Stimulated activated CD8-positive, alpha-beta memory T cell treated with anti-CD3 and anti-CD28 coated beads, Interleukin-15, amount 100 ng/mL, for 24 hours (primary cell): ENCODE measurements at places on chromosomes 5 and 9.

- DNase-seq = no peak
Observed at GRCh38 chr9:7103367-7103766, 345.6 kb downstream of the KDM4C start.

DNA sequence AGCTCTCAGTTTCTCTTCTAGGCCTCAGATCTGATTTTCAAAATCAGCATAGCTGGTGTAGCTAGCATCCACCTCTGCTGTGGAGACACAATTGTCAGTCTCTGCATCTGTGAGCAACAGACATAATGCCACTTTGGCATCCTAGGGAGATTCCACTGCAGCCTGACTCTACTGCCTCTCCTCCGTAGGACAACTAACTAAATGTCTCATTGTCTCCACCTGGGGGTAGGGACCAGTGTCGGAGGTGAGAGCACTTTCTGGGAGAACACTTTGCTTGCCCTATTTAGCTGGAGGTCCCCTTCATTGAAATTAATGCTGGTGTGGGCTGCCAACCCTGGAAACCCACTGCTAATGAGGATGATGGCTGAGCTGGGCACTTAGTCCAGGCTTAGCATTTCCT, 1.4 kb downstream of the PPP3R2 start:
- DNase-seq = no peak

- DNase-seq = no peak
Observed at GRCh38 chr5:1513326-1514026, 10.3 kb downstream of the LPCAT1 start.

DNA sequence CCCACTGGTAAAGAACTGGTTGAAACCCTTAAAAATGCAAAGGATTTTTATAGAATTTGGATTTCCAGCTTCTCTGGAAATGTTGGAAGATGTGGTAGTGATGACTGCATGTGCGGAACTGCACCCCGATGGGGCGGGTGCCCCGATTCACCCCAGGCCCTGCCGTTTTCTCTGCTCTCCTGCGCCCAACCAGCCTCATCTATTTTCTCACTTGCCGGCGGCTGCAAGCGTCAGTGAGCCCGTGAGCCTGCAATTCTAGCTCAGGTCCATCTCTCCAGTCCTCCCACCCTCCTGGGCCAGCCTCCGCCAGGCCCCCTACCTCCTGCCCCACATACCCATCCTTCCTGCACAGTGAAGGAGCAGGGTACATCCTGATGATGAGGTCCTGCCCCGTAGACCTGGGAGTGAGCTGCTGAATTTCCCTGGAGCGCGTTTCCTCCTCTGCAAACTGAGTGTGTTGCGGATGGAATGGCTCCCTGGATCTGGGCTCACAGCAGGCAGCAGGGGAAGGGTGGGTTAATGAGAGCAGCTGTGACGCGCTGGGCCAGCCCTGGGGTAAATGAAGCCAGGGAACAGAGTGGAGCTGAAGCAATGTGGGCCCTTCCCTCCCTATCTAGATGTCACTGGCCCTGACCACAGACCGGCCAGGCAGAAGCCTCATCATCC, 45.9 kb upstream of the PHYKPL start:
- no peak for DNase-seq

GRCh38 chr5:178314061-178314660, 81.6 kb upstream of the PHYKPL start:
- DNase-seq = no peak

DNA sequence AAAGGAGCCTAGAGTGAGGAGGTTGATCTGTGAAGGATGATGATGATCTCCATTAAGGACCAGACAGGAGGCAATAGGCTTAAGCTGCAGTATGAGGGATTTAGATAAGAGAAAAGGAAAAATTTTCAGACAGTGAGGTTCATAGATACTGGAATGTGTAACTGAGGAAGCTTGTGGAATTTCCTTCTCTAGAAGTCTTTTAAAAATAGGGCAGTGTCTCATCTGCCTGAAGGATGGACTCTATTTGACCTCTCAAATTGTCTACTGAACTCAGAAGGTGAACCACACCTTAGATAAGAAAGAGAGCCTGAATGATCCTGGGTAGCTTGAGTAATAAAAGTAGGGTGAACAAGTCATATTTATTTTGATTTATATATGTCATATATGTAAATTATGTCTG, 148.2 kb upstream of the CDKN2B start:
- DNase-seq = no peak

- DNase-seq = no peak
Observed at GRCh38 chr5:110321117-110321516, 405.4 kb downstream of the TMEM232 start.

DNA sequence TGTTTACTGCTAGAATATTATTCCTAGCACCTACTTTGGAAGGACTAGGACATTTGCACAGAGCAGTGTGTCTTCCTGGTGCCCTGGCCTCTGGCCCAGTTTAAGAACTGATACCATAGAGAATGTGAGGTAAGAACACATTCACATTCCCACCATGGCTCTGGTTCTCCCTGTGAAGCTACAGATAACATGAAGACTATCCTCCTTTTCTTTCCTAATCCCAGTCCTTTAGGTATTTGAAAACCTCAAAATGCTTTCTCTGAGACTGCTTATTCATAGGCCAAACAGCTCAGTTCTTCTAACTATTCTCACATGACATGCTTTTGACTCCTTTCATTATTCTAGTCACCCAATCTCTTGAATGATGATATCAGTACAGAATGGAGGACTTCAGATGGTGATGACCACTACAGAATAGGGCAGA, 11.9 kb downstream of the FAM219A start:
- DNase-seq = no peak

DNA sequence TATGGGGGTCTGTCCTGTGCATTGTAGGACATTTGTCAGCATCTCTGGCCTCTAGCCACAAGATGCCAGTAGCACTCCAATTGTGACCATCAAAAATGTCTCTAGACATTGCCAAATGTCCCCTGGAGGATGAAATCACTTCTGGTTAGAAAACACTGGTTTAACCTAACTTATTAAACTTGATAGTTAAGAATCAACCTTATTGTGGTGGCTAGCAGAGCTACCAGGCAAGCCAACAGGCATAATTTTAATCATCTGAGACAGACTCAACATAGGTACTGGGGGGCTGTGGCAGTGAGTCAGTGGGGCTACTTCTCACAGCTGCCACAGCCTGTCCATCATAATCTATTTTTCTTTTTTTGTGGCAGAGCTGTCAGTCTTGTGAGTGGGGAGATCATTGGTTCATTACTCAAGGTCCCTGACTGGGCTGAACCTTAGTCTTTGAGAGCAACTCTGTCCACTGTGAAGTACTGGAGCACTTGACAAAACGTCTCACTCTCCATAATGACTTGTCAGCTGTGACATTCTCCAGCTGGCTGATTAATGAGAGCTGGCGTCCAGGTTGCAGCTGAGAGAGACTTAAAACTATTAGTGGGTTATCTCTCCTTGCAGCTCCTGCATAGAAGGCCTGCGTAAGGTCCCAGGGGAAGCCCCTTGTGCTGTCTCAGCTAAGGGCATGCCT, 107.9 kb downstream of the DCP2 start:
- no peak for DNase-seq

- DNase-seq = no peak
Observed at GRCh38 chr5:4130819-4131218, 535.2 kb downstream of the IRX1 start.

DNA sequence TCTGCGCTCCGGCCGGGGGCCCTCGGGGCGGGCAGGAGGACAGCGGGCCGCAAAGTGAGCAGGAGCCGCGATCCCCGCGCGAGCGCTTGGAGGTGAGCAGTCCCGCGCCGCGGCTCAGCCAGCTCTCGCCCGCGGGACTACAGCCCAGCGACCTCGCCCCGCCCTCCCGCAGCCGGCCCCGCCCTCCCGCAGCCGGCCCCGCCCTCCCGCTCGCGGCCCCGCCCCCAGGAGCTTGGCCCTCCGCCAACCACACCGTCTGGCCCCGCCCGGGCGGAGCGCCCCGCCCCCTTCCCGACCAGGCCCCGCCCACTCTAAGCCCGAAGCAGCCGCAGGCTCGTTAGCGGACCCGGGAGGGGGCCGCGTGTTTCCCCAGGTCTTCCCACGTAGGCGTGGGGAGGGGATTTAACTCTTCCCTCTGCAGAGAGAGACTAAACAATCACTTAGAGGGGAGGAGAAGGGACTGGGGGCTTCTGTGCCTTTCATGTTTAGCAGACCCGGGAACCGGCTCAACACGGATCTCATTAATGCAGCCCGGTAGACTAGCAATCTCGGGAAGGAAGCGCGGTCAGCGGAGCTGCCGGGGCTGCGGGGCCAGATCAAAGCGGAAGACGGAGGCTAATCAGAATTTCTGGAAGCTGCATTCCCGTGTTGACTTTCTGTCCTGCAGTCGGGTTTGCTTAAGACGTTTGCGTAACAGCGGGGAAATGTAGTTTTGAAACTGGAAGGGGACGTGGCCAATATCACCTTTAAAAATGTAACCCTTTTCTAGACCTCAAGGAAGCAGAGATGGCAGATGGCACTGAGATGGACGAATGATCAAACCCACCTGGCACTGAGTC, at the start of gene MYO10:
Gene MYO10, minus strand, starts transcription at position 139 of the 839 bp plus-strand sequence. CDS start 480 bp downstream, outside the sequence.
- peak; percentile 60 for DNase-seq

DNA sequence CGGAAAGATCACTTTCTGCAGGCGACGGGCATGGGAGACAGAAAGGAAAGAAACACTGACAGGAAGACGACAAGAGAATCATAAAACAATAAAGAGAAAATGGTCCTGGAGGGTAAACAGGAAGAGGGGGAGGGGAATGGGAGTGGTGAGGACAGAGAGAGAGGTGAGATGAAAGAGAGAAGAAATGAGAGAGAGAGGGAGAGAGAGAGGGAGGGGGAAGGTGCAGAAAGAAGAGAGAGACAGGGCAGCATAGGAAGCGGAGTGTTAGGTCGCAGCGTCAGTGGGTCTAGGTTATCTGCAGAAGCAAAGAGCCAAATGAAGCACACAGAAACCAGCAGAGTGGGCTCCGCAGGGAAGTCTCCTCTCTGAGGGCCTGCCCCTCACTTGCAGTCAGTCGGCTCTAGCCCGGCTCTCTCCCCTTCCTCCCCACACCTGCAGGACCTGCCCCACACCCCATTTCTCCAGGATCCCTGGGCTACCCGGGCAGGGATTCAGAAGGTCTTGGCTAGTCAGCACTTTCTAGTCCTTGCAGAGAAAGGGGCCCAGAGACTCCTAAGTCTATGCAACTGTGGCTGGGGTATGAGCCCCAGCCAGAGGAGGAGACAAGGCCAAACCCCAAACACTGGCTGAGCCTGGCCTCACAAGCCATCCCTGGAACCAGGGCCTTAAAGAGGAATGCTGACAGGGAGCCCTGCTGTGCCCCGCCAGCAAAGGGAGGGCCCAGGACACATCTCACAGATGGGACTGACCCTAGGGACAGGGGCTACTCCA, 29.7 kb upstream of the MEIKIN start:
- DNase-seq = no peak

DNA sequence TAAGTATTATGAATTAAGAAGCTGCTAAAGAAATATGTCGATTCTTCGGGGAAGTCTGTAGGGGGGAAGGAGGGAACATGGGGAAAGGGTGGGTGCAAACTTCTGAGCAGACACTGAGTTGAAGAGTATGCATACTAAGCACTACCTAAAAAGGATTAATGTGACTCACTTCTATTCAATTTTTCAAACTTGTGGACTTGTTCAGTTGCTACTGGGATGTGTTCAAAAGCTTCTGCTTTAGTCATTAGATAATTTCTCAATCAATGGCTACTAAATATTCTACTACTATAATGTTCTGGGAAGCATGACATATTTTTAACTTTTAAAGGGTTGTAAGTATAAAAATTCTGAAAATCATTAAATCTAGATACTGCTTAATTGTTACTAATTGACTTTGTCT, 109.7 kb upstream of the FER start:
- no peak for DNase-seq

DNA sequence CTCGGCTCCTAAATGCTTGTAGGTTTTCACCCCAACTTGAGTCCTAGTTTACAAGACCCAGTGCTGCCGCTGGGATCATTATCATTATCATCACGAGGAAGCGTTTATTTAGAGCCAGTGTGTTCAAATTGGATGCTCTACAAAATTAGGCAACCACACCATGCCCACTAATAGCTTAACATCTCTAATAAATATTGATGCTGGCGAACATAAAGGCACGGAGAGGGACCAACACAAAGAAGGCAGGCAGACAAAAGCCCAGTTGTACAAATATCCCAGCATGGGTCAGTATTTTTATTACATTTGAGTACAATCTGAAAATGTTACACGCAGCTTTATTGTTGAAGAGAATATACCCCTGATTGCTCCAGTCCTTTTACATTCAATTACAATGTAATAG, 4.7 kb downstream of the CFAP77 start:
- no peak for DNase-seq
